ENCODE measurements at places on chromosomes 5 and 9. TPM values are rescaled to one million over a fixed set of nuclear protein-coding genes. Genes with fewer than 3 reads are reported as not detected.

- DNase-seq = no peak
These were observed 8.3 kb upstream of the DDX41 start for GRCh38 chr5:177524941-177525655.

DNA sequence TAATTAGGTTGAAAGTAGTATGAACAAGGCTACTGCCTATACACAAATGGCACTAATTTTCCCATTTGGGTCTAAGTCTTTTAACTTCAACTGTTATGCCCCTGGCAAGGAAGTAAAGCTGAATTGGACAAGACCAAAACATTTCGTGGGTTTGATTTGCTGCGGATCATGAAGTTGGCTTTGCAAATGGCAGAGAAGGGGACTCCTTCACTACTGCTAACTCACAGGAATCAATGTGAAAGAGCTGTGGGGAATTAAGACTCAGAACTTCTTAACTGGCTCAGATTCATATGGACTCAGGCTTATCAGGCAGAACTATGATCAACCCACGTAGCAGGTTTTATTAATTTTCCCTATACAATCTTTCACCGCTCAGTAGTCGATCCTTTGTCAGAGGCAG lies 73.8 kb upstream of the IFNE start:
- no peak for DNase-seq

The CDKN2AIPNL gene
- polyA plus RNA-seq = 28.6 TPM

DNA sequence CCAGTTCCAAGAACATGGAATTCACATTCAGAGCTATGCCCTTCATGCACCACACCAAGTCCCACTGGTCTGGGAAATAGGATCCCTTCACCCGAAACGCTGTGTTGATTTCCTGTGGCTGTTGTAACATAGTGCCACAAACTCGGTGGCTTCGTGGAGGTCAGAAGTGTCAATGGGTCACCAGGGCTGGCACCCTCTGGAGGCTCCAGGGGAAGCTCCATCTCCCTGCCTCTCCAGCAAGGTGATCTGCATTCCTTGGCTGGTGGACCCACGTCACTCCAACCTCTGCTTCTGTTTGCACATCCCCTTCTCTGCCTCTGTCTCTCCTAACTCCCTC lies 28.9 kb upstream of the ALDH1B1 start:
- DNase-seq = no peak

DNA sequence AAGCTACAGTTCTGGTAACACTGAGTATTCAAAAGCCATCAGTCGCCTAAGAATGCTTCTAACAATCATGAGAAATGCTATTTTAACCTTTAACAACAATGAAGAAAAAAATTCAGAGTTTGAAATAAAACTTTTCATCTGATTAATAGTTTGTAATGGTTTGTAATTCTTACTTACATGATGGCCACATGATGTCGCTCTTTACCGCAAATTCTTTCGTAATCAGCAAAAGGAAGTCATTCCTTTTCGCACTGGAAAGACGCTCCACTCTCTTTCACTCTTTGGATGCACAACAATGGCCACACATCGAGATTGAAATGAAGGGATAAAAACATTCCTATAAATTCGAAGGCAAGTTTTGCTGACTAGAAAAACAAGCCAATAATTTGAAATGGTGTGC lies at the start of gene PCDHA7:
Gene PCDHA7, plus strand, starts transcription at position 277 of the 400 bp plus-strand sequence. Its CDS starts 115 bp downstream, at position 392.
- DNase-seq = peak; percentile 5

GRCh38 chr5:2904399-2904798 lies 152.9 kb upstream of the IRX2 start:
- DNase-seq = no peak

DNA sequence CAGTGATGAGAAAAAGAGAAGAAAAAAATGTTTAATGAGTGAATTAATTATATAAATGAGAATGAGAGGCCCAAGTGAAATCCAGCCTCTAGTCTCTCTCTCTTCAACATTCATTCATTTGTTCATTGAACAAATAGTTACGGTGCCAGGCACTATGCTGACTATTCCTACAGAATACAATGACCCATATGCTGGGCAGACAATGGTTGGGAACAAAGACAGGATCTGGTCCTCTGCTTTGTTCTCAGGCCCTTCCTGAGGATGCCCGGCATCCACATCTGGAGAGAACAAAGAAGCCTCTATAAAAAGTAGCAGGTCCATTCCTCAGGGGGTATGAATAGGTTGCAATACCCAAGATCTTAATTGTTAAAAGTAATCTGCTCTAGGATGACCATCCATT lies 6.9 kb downstream of the ADAM19 start:
- no peak for DNase-seq

DNA sequence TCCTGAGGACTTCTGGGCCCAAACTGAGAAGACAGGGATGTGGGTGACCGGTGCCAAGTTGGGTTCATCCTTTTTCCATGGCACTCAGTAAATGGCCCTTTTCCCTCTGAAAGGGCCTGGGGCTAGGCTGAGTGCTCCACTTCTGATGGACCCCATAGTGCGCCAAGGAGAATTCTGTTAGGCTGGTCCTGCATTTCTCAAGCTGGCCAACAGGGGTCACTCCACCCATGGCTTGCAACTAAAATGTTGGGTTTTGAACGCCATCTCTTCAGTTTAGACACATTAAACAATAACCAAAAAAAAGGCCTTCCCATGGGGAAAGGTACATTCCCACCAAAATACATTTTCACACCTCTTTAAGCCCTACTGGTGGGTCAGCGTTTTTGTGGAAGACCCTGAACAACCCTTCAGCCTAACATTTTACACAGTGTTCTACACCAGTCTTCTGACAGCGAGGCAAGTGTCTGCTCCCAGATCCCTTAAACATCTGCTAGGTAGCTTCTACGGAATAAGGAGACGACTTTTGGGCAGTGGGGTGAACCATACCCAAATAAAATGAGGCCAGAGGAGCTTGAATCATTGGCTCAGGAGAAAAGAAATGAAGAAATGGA lies 27.3 kb downstream of the CNTFR start:
- DNase-seq = no peak

The MLANA gene
- 8.2 TPM for polyA plus RNA-seq

DNA sequence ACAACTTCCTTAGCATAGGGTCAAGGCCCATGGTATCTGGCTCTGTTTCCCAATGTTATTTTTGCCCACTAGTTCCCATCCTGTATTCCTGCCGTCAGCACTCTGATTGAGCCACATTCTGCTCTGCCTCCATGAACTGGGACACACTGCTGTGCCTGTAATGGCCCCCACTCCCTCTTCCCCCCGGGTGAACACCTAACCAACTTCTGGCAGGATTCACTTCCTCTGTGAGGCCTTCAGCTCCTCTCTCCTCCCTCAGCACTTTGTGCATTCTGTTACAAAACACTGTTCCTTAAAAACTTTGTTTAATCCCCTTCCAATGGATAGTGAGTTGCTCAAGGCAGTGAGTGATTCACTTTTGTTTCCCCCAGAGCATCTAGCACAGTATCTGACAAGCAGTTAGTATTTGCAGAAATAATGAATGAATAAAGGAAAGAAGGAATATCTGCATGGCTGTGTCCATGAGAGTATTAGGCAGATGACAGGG lies 183.6 kb downstream of the EFNA5 start:
- no peak for DNase-seq

The FAM200C gene
- polyA plus RNA-seq = 13.7 TPM

DNA sequence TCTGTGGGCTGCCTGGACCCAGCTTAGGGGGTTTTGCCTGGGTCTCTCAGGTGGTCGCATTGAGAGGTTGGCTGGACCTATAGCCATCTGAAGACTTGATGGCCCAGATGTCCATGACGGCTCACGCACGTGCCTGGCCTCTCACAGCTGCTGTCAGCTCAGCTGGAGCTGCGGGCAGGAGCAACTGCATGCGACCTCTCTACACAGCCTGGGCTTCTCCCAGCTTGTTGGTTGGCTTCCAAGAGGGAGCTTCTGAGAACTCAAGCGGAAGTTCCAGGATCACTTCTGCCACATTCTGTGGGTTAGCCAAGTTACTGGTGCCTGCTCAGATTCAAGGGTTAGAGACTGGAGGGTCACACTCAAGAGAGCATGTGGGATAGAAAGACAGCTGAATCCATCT lies 99.2 kb downstream of the DAPK1 start:
- DNase-seq = peak; percentile 48

The DDX4 gene
- 0.34 TPM for polyA plus RNA-seq

GRCh38 chr5:150499437-150499956 lies 8.4 kb upstream of the NDST1 start:
- no peak for DNase-seq

GRCh38 chr5:120901199-120901598 lies 437.1 kb downstream of the PRR16 start:
- DNase-seq = no peak

GRCh38 chr9:96150324-96151227 lies 151.4 kb downstream of the HSD17B3 start:
- no peak for DNase-seq

The CER1 gene
- not detected for polyA plus RNA-seq

GRCh38 chr5:104071887-104072286 lies 509.3 kb upstream of the NUDT12 start:
- no peak for DNase-seq

DNA sequence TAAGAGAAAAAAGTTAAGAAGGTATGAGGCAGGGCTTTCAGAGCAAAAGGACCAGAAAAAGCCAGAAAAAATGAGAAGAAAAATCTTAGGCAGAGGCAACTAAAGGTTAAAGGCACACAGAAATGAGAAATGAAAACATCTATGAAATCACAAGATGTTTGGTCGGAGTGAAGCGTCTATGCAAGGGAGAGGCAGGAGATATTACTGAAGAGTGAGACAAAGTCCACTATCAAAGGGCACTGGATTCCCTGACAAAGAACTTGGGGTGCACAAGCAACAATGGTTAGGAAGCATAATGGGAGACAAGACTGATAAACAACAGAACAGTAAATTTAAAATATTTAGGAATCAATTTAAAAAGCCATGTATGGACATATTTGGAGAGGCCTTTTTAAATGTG lies 16.9 kb downstream of the PANK3 start:
- DNase-seq = no peak

- DNase-seq = no peak
These were observed 14.6 kb downstream of the ENTREP1 start for GRCh38 chr9:69339620-69340019.

Measured in muscle of back (tissue), 13 donors.